Central memory CD8-positive, alpha-beta T cell (primary cell): ENCODE measurements at places on chromosomes 4 and X.

DNA sequence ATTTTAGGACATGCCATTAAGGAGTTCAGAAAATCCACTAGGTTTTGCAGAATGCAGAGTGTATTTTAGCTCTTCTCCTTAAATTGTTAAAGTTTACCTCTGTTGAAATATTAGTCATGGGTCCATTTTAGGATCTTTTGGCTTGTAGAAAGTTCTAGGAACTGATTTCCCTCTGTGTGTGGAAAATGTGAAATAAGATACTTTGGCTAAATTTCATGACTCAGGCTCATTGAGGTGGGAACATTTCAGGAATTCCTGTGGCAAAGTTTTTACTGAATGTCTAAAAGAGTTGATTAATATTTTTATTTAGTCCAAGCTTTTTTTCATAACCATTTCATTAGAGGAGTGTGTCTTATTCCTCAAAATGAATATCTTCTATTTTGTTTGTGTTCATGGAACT is 7.0 kb downstream of the FHIP1A start:
- DNase-seq: no peak

- DNase-seq: no peak
Observed at GRCh38 chrX:56783450-56783831, 54.4 kb downstream of the NBDY start.

- DNase-seq: no peak
Observed at GRCh38 chrX:34848281-34848680, 94.3 kb upstream of the FAM47B start.

DNA sequence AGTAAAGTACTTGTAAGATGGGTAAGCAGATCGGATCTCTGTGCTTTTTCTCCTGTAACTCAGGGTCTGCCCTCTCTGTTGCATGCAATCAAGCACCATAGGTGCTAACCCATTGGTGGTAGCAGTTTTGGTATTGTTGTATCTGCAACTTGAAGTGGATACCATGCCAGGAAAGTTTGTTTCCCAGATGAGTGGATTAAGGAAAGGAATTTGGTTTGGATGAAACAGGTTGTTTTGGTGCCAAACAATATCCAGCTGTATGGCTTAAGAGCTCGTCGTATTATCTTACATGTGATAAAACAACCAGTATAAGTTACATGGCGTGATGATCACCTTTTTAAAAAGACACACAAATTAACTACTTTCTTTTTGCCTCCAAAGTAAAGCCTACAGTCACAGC is 280.9 kb upstream of the TENM3 start:
- no peak for DNase-seq

DNA sequence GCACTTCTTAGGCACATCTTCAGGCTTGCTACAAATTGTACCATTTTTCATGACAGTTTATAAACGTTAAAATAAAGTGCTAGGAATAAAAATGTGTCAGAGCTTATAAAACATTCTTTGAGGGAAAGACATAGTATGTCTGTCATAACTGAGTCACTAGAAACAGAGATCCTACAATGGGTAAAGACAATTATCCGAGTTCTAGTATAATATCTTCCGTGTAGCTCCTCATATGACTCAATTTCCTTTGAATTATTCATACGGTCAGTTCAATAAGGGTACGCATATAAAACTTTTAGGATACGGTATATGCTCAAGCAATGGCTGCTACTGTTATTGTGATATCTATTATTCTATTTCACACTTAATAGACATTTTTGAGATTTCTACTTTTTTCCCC is 349.1 kb downstream of the PCDH10 start:
- DNase-seq: no peak

GRCh38 chrX:150036181-150036580 is 97.9 kb upstream of the EOLA2 start:
- no peak for DNase-seq

DNA sequence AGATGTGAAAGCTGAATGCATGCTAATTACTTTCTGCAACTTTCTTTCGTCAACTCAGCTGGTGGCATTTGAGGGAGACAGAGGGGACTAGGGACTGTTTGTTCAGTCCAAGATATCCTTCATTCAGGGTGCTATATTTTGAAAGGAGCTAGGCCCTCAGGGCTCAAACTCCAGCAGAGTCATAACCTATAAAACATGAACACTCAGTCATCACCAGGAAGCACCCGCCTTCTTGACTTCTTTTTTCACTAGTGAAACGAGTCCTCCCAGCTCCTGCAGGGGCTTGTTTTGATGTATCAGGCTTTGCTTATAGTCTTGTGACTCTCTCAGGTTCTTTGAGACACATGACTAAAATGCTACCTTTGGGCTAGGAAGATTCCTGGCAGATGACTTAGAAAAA is 230.6 kb downstream of the PCDH7 start:
- no peak for DNase-seq

GRCh38 chr4:118955515-118955914 is 66.9 kb downstream of the SYNPO2 start:
- no peak for DNase-seq

DNA sequence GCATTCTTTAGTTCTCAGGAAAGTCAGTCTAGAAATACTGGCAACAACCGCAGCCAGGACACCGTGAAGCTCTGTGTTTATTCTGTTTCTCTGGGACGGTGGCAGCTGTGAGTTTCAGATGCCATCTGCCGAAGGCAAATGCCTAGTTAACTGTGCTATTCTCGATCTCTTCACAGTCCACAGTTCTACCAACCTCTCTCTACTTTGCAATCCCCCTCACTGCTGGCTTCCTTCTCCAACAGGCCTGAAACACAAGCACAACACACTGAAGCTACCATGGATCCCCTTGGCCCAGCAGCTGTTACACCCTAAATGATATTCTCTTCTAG is 118.8 kb downstream of the ZNF827 start:
- DNase-seq: no peak
